A549 (cell line): ENCODE measurements at places on chromosomes 2 and 18.

DNA sequence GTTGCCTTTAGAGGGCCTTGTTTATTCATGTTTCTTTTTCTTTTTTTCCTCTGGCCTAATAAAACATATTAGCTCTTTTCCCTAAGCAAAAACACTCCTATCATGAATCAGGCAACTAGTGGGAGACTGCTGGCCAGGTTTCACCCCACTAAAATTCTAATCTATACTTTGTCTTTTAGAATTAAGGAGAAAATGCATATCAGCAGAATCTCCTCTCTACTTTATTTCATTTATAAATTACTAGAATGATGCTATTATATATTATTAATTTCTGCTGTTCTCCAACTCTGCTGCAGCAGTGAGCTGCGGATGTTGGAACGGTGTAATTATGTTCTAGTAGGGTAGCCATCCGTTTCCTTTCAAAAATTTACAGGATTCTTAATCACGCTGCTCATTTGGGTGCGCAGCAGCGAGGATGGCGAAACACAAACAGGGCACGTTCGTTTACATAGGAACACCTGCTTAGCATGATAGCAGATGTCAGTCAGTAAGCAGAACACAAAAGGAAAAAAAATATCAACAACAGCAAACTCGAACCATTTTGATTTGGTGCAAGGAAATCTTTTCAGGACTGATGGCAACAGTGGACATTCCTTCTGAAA, 30.5 kb downstream of the ZEB2 start:
- DNase-seq = no peak

GRCh38 chr2:169509298-169509885, at the start of gene KLHL41:
KLHL41 (plus strand) TSS chr2:169509702; CDS start chr2:169509779, 77 bp downstream.
- DNase-seq = no peak

DNA sequence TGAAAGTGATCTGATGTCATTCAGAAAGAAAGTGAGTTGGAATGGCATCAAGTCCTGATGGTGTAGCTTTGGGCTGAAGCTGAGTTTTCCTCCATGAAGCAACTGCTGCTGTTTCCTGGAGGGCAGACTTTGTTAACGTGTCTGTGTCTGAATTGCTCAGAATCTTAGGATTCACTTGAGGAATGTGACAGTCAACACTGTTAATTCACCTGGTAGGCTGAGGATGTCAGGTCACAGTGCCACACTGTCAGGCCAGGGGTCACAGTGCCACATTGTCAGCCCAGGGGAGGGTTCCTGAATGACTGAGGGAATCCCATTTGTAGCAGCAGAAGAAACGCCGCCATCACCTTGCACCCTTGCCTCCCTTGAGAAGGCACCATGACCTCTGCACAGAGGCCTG, 39.4 kb downstream of the LYPD6B start:
- DNase-seq = no peak

DNA sequence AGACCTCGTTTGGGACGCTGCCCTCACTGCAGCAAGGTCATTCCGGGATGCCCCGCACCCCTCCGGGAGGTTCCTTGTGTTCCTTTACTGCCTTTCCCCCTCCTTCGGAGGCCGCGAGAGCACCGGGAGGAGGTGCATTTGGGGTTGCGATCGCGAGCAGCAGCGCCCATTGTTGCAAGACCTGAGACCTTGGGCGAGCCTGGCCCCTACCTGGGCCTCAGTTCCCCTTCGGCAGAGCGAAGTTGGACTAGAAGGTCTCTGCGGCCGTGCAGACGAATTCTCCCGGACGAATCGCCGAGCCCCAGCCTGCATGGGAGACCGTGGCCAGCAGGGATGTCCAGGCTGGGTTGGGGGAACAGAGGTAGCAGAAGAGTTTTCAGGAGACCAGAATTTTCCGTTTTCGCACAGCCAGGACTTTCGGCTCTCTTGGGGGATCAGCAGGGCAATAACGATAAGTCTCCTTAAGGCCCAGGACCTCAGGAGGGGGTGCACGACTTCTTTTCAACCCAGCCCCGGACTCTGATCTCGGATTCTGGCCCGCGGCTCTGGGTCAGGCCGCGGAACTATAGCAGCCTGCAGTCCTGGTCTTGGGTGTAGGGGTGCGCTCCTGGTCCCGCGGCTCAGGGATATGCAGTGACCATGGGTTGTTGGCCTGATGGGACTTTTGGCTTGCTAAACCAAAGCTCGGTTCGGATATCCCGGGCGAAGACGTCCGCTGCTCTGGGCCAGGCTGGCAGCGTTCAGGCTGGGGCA, 2.8 kb downstream of the GDF7 start:
- DNase-seq = no peak

- DNase-seq = no peak
Measured at GRCh38 chr18:23835506-23835905, 146.3 kb downstream of the LAMA3 start.

- no peak for DNase-seq
Measured at GRCh38 chr2:98277162-98277859, 68.9 kb upstream of the CNGA3 start.
